ENCODE measurements at places on chromosomes 5 and 9. TPM values are rescaled to one million over a fixed set of nuclear protein-coding genes. Genes with fewer than 3 reads are reported as not detected.

Gene SPATA9
- 0.24 TPM for polyA plus RNA-seq

DNA sequence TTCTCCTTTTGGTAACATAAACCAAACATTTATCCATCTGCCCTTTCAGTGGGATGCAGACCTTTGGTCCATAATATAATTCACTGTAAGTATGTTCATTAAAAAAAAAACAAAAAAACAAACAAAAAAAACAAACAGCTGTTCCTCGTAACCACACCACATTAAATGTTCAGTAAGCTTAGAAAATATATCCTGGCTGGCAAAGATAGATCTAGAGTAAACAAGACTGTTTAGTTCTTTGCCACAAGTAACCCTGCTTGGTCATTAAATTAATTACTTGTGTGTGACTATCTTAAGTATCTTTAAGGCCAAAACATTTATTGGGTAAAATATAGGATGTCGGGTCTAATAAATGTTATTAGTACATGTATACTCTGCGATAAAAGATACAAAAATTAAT is 1717.1 kb downstream of the EFNA5 start:
- DNase-seq, result no peak

DNA sequence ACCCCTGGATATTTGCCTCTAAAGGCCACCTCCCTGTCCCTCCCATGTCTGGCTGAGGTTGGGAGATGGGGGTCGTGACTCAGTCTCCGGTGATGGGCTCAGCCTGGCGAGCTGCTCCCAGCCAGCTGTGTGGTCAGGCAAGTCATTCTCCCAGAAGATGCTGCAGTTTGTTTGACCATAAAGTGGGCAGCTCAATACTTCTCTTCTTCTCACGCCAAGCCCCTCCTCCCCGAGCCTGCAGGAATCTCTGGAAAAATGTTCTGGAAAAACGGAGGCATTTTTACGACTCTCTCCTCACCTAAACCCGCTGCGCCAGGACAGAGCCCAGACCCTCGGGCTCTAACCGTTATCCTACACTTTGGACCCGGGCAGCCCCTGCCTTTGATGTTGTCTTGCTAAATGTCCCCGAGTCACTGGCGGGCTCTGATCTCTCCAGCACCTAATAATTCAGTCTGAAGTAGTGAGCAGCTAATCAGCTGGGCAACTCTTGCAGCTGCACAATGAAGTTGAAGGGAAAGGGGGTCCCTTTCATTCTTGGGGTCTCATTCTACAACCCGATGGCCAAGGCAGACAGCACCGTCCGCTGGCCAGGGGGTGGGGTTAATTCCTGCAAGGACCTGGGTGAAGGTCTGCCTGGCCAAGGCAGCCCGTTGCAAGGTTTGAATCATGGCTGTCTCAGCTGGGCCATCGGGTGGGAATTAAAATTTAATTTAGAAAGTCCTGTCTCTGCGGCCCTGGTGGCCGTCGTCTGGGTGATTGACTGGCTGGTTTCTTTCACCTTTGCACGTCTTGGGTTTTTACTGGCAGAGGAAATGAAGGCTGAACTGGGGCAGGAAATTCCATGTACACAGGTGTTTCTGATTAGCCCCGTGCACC is 12.3 kb downstream of the DCANP1 start:
- DNase-seq, result no peak

- no peak for DNase-seq
Observed at GRCh38 chr5:170700503-170700902, 83.0 kb upstream of the GABRP start.

DNA sequence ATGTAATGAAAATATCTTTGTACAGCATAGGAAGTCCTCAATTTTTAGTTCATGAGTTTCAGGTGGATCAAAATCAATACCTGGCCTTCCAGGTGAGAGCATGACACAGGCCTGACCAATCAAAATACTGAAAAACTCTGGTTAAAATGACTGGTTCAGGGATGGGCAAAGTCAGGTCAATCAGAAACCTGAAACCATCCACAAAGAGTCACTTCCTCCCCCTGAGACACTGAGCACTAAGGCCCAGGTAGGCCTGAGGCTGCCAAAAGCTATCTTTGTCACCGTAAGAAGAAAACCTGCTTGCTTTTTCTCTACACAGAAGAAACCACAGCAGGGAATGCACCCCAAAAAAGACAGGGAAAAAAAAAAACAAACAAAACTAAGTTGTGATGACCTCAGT is 444.8 kb downstream of the TLR4 start:
- no peak for DNase-seq

DNA sequence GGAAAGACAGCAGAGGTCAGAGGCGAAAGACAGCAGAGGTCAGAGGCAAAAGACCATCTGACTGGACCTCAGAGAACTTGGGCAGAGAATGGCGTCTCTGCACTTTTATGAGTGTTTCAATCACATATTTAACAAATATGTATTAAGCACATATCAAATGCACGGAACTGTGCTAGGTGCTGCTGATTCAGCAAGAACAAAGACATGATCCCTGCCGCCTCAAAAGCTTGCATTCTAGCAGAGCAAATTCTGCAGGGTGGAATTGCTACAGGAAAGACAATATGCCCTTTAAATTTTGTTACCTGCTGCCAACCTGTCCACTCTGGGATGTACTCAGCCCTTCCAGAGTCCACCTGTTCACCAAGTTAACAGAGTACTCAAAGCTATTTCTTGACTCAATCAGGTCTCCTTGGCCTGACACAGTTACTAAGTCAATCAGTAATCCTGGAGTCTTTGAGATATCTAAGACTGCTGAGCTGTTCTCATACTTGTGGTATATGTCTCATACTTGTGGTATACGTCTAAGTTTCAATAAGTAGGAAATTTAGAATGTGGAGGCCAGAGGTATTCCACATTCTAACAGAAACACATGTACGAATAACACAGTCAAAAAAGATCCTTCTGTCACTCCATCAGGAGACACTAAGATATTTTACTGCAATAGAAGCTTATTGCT is 131.8 kb downstream of the GNAQ start:
- DNase-seq, result no peak

- DNase-seq, result no peak
Observed at GRCh38 chr5:105952875-105953274, 1717.9 kb downstream of the EFNA5 start.

Gene FCN1
- not detected for polyA plus RNA-seq

Gene GCNT1
- 7.3 TPM for polyA plus RNA-seq

DNA sequence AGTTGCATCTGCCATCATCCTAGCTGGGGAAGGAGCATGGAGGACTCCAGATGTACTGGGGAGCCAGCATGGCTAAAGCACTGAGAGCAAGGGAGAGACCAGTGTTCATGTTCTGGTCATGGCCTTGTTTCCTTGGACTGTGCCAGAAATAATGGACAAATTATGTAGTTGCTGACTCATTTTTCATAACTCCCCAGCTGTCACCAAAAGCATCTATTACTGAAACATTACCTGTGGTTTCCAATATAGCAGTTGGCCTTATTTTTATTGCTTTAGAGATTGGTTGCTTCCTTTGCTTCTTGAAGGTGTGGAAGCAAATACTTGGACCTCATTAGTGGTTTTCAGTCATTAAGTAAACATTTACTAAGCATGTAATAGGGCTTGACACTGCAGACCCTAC is 11.3 kb downstream of the RALGPS1 start:
- DNase-seq, result no peak

DNA sequence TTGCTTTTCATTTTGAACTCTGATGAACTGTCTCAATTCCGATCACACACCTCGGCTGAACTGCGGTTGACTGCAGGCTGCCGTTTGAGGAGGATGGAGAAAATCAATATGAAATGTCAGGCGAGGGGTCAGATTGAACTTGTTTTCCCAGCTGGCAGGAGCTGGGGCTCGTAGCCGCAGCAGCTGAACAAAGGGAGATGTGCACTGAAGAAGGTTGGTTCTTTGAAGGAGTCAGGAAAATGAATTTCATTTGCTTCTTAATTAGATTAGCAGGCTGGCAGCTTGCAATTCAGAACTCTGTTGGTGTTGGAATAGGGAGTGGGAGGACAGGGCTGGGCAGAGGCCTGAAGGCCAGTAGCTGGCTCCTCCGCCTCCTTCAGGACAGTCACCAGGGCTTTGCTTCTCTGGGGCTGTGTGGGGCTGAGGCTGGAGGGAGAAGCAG is 117.4 kb upstream of the GPR151 start:
- no peak for DNase-seq

Gene PHF24
- not detected for polyA plus RNA-seq

Gene CDC25C
- 15.5 TPM for polyA plus RNA-seq
